ENCODE measurements at places on chromosomes 16 and 17. TPM values are rescaled to one million over a fixed set of nuclear protein-coding genes. Genes with fewer than 3 reads are reported as not detected.

- DNase-seq: no peak
Observed at GRCh38 chr17:18161207-18162145, 22.2 kb upstream of the ALKBH5 start.

The CXCL16 gene
- 4.8 TPM for total RNA-seq

DNA sequence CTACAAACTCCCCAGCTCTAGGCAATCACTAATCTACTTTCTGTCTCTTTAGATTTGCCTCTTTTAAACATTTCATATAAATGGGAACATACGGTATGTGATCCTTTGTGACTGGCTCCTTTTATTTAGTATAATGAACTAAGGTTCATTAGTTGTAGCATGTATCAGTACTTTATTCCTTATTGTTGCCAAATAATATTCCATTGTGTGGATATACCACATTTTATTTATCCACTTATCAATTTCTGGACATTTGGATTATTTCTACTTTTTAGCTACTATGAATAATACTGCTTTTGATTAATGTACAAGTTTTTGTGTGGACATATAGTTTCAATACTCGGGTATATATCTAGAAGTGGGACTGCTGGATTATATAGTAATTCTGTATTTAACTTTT is 7.9 kb downstream of the DDX19B start:
- DNase-seq: no peak

DNA sequence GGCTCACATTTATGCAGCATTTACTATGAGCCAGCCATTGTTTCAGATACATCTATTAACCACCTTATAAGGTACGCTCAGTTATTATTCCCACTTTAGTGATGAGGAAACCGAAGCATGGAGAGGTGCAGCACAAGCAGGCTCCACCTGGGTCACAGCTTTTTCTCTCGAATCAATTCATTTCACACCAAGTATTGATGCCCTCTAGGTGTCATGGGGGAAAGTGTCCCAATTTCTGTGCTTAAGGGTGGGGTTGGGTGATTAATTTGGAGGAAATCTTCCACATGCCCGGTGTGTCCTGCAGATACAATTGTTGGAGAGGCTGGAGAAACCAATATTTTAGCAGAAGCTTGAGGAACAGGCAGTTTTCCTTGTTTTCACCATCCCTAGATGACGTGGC is 62.7 kb upstream of the DNAJA2 start:
- no peak for DNase-seq

The FNDC8 gene
- not detected for total RNA-seq

GRCh38 chr16:27445502-27446175 is 43.7 kb downstream of the IL21R start:
- DNase-seq: no peak

Measured in endothelial cell of umbilical vein (primary cell).